ENCODE measurements at places on chromosomes 5 and 9.

DNA sequence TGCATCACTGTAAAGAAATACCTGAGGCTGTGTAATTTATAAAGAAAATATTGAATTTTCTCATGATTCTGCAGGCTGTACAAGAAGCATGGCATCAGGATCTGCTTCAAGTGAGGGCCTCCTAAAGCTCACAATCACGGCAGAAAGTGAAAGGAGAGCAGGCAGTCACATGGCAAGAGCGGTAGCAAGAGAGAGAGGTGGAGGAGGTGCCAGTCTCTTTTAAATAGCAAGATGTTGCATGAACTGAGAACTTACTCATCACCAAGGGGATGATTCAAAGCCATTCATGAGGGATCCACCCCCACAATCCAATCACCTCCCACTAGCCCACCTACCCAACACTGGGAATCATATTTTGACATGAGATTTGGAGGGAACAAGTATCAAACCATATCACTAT lies 184.5 kb upstream of the PAPPA start:
- DNase-seq, result no peak

DNA sequence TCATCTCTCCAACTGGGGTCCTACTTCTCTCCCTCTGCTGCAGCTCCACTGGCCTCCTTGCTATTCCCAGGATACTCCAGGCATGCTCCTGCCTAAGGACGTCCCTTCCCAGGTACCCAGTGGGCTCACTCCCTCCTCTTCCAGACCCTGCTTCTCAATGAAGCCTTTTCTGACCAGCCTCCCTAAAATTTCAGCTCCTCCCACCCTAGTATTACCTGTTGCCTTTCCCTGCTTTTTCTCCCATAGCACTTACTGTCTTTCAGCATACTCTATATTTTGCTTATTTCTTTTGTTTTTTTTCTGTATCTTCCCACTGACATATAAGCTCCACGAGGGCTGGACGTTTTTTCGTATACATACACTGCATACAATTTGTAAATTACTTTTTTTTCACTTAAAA lies 26.1 kb upstream of the FSTL4 start:
- no peak for DNase-seq

GRCh38 chr5:68369023-68369359 lies 153.4 kb downstream of the PIK3R1 start:
- DNase-seq, result no peak

GRCh38 chr9:79371948-79372555 lies 199.7 kb upstream of the TLE4 start:
- DNase-seq, result no peak

DNA sequence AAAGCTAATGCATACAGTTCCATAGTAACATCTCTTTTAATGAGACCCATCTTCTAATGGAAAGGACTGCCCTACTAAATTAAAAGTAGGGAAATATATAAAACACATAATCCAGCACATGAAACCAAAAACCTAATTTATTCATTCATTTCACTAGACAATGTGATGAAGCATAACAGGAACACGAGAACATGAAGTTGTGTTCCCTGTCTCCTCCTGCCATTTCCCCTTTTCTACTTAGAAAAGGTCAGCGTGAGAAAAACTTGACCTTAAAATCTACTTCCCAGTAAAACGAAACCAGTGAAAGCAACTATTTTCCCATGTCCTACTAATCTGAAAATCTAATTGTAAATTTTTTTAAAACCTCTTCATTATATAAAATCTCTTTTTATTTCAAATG lies 847.5 kb downstream of the TLE1 start:
- DNase-seq, result no peak

DNA sequence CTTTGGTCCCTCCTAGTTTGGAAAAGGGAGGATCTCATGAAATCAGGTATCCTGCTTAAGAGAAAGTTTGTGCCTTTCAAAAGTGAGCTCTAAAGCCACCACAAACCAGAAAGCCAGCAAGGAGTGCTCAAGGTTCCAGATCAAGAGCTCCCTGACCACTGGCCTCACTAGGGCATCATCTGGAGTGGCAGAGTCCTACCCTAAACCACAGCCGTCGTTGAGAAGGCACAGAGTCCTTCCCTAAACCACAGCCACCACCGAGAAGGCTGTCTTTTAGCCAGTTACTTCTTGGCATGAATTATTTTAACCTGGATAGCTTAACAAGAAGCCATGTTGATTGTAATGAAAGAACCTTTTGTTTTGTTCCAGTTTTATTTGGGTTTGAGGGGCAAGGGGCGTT lies 102.9 kb downstream of the FRMD3 start:
- no peak for DNase-seq

DNA sequence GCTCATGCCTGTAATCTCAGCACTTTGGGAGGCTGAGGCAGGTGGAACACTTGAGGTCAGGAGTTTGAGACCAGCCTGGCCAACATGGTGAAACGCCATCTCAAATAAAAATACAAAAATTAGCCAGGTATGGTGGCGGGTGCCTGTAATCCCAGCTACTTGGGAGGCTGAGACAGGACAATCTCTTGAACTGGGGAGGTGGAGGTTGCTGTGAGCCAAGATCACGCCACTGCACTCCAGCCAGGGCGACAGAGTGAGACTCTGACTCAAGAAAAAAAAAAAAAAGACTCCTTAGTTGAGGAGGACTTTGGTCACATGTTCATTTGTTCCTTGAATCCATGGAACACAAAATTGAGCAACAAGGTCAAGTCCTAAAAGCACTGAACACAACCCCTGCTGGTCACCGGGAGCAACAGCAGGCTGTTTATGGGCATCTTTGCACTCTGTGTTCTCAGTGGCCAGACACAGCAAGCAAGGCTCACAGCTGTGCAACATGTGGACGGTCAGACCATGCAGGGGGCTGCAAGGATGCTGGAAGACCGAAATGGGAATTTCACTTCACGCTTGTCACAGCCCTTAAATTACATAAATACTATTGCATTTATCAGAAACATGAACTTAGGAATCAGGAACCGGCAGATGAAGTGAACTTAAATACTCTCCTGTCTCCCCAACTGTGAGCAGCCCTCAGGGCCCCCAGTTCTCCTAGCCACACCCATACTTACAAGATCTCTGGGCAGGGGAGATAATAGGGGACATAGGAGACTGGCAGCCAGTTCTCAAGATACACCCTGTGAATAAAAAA lies 2.8 kb downstream of the GBGT1 start:
- DNase-seq, result peak; percentile 67

- DNase-seq, result no peak
These were observed 347.6 kb downstream of the EBF1 start for GRCh38 chr5:158751961-158752655.

- no peak for DNase-seq
These were observed 83.8 kb upstream of the NMUR2 start for GRCh38 chr5:152488869-152489268.

All from K562 (cell line).